Activated CD4-positive, CD25-positive, alpha-beta regulatory T cell treated with anti-CD3 and anti-CD28 coated beads, Interleukin-2, amount 50 U/mL, for 16 hours (primary cell): ENCODE measurements at places on chromosomes 11 and 22.

DNA sequence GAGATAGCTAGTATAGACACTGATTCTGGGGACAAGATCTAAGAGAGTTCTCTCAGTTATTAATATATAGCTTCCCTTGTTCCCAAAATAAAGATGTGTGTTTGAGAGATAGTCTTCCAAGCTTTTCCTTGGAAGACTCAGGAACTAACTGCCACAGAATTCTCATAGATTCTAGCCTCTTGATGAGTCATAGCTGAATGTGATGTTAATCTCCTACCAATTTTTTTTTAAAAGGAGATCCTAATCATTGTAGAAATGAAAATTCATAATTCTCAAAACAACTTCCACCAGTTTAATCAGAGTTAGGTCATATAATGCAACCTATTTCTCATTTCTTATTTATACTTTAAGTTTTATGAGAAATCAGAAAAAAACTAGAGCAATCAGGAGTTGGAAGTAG, 148.8 kb downstream of the JRKL start:
- no peak for DNase-seq

DNA sequence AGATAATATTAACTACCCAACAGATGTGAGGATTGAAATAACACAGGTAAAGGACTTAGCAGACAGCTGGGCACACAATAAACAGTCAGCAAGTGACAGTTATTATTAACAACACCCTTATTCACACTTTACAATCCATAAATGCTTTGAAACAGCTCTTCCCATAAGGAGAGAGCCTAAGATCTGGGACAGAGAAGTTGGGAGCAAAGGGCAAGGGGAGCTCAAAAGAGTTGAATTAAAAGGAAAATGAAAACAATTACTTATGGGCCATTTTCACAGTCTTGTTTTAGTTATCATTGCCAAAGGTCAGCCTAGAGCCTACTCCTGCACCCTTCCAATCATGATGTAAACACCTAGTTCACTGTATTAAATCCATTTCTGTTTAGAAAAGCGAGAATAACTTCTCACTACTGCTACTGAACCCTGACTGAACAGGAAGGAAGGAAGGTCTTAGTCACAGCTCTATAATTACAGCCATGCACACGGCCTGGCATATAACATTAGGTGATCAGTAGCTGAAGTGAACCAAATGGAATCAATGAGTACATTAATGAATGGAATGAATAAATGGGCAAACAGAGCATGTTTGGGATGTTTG, 111.3 kb downstream of the PLEKHA7 start:
- DNase-seq, result no peak

- no peak for DNase-seq
These were observed 49.4 kb upstream of the ARHGAP42 start for GRCh38 chr11:100637706-100638105.

- DNase-seq, result no peak
These were observed 426.4 kb downstream of the CTTN start for GRCh38 chr11:70824605-70825245.

- no peak for DNase-seq
These were observed 5.0 kb upstream of the LRFN4 start for GRCh38 chr11:66851698-66852465.

DNA sequence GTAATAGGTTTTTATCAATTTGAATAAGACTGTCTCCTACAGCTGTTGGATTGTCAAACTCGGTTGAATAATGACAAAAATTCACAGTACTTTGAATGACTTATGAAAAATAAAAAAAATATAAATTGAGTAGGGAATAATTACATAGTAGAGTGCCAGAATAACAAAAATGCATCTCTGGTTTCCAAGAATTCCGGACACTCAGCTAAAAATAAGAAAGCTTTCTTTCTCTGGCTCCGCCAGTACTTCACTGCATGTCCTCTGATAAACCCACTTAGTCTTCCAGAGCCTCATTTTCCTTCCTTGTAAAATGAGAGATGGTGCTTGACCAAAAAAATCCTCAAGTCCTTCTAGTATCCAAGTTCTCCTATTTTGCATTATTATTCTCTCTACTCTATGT, 374.6 kb upstream of the LUZP2 start:
- DNase-seq, result no peak

DNA sequence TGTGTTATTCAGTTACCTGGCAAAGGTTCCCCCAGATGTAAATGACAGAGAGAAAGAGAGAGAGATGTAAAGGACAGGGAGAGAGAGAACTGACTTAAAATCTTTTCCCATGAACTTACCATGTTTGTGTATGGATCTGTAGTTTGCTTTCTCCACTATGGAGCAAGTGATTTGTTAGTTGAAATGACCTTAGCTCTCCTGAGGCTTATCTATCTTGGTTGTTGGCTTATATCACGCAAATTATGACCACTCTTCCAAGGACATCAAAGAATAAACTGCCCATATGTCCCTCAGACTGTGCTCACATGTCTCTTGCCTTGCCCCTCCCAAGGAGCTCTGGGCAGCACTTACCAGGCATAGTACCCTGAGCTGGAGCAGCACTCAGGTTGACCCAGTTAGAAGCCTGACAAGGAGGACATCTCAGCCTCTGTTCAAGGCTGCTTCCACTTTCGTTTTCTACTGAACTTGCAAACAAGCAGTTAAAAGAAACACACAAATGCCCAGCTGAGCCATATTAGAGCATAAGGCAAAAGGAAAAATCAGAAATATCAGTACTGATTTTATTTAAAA, 95.3 kb upstream of the RCN1 start:
- DNase-seq, result no peak

DNA sequence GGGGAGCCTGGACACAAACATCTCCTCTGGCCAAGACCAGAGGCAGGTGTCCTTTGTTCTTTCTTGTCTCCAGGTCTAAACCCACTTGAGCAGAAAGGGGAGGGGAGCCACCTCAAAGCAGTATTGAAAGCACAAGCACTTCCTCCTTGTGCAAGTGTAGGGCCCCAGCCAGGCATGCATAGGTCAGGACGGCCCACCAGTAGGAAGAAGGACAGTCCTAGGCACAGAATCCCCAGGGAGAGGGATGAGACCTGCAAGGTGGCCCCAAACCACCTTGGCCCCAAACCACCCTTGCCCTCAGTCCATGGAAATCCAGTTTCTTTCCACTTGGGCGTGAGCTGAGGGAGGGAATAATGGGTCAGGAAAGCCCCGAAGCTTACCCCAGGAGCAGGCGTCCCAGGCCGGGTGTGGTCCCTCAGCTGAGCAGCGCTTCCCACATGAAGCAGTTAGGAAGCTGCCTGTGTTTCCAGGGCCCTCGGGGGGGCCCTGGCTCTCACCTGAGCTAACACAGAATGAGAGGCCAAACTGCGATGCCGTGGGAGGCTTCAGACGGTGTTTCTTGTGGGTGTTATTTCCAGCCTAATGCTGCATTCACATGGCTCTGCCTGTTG, 20.4 kb upstream of the IGSF9B start:
- DNase-seq, result no peak

- DNase-seq, result no peak
These were observed 13.5 kb upstream of the TMA7B start for GRCh38 chr22:39946503-39947219.

- DNase-seq, result no peak
These were observed 455.8 kb downstream of the TMEM135 start for GRCh38 chr11:87493516-87493915.

- DNase-seq, result no peak
These were observed 33.4 kb upstream of the VPREB1 start for GRCh38 chr22:22210889-22211833.

- DNase-seq, result no peak
These were observed 654 bp upstream of the SYT8 start for GRCh38 chr11:1834062-1834610.

DNA sequence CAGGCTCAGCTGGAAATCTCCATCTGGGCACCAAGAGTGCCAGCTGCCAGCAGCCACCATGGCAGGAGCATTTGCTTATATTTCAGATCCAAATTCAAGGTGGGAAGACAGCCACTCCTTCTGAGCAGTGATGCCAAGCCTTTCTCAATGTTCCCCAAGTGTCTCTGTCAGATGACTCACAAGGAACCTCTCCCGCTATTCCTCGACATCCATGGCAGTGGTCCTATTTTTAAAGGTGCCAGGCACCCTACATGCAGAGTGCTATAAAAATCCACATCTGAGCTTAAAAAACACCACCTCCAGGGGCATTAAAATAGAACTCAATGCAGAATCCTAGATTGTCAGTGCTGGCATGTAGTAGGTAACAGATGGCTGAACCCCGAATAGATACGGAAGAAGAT, 112.1 kb downstream of the SLC1A2 start:
- DNase-seq, result no peak

DNA sequence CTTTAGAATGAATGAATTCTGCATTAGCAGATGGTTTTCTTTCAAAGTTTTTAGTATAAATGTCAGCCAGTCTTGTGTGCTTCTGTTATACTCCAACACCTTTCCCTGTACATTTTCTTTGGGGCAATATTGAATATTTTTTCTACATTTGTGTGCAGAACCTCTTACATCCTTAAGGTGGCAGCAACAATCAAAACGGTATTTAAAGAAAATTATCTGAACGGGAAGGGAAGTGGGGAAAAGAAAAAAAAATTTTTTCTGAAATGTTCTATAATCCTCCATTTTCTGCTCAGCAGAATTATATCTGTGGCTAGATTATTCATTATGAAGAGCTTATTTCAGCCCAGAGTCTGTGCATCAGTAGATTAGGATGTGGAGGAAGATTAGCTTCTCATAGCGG, 347.3 kb upstream of the RAG2 start:
- no peak for DNase-seq

DNA sequence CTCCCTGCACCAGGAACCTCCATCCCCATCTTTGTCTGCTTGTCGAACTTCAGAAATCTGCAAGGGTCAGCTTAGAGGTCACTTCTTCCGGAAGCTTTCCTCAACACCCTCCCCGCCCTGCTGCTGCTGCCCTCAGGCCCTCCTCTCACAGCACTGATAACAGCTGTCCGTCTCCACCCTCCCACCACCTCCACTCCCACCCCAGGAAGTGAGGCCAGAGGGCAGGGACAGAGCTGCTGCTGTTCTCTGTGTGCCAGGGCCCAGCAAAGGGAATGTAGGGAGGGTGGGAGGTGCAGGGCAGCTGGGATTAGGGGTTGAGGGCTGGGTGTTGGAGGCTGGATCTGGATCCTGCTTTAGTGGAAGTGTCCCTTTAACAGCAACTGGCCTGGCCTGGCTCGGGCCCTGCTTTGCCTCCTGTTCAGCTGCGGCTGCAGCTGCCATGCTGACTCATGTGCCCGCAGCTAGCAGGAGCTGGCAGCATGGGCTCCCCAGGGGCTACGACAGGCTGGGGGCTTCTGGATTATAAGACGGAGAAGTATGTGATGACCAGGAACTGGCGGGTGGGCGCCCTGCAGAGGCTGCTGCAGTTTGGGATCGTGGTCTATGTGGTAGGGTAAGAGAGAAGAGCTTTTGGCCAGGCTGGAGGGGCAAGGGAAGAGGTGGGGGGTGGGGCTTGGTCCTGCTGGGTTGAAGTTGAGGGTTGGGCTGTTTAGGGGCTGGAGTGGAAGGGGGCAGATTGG, at the start of gene P2RX6:
Gene P2RX6, plus strand, starts transcription at position 440 of the 740 bp plus-strand sequence. Its CDS starts 10 bp downstream, at position 450.
- no peak for DNase-seq

- no peak for DNase-seq
These were observed 16.0 kb upstream of the B4GALNT4 start for GRCh38 chr11:353179-353873.

GRCh38 chr11:130651066-130651855, 202.8 kb downstream of the ADAMTS15 start:
- DNase-seq, result no peak

GRCh38 chr11:75270896-75271418, 30.4 kb downstream of the TPBGL start:
- DNase-seq, result no peak

- DNase-seq, result no peak
These were observed 29.8 kb upstream of the CTSC start for GRCh38 chr11:88367310-88367709.

DNA sequence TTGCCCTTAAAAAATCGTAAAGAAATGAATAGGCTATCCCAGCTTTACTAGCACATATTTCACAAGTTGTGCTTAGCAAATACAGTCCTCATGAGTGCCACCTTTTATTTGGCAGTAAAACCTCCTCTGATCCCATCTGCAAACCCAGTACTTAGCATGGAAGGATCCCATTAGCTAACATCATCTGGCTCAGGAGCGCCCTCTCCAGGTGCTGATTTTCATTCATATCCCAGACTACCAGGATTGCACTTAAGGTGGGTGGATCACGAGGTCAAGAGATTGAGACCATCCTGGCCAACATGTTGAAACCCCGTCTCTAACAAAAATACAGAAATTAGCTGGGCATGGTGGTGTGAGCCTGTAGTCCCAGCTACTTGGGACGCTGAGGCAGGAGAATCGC, 76.1 kb upstream of the PAX6 start:
- DNase-seq, result no peak

- no peak for DNase-seq
These were observed 48.2 kb downstream of the SGSM3 start for GRCh38 chr22:40418366-40419201.

DNA sequence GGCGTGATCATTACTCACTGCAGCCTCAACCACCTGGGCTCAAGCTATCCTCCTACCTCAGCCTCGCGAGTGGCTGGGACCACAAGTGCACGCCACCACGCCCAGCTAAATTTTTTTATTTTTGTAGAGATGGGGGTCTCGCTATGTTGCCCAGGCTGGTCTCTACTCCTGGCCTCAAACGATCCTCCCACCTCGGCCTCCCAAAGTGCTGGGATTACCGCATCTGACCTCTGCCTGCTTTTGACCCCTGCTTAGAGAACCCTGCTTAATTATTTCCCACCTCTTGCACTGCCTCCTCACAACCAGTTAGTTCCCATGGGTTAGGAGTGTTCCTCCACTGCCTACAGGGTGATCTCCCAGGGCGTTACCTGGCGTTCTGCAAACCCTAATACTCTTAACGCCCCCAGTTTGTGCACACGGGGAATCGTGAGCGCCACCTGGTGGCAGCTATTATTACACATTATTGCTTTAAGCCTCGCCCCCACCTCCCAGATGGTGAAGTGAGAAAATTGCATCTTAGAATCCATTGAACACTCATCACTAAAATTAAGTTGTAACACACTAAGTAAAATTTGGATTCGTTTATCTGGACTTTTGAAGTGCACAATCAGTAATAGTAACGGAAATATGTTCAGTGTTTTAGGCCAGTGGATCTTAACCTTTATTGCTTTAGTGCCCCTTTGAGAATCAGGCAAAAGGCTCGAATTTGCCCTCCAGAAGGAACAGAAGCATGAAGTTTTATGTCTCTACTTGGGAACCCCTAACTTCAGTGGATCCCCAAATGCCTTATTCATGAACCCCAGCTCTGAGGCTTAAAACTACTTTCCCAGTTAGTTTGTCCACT, 61.4 kb upstream of the ASPHD2 start:
- DNase-seq, result peak; percentile 34

- DNase-seq, result no peak
These were observed 471.5 kb downstream of the LRRC4C start for GRCh38 chr11:40987776-40988435.

- DNase-seq, result no peak
These were observed 81.4 kb downstream of the KCNQ1 start for GRCh38 chr11:2525941-2526807.
